ENCODE measurements at places on chromosomes 6 and 20.
A peak's percentile ranks its signal among the peaks of the same experiment; 100 is the strongest.

GRCh38 chr6:127162836-127163235, 44.4 kb downstream of the RSPO3 start:
- DNase-seq, result no peak

- no peak for DNase-seq
Observed at GRCh38 chr6:130118236-130118635, 99.9 kb downstream of the L3MBTL3 start.

- DNase-seq, result no peak
Observed at GRCh38 chr6:107196152-107196551, 80.8 kb upstream of the BEND3 start.

GRCh38 chr6:143677891-143678791, at the start of gene PHACTR2:
Gene PHACTR2 (plus strand): TSS chr6:143677965. CDS start chr6:143678164, 199 bp downstream.
- peak; percentile 91 for DNase-seq

DNA sequence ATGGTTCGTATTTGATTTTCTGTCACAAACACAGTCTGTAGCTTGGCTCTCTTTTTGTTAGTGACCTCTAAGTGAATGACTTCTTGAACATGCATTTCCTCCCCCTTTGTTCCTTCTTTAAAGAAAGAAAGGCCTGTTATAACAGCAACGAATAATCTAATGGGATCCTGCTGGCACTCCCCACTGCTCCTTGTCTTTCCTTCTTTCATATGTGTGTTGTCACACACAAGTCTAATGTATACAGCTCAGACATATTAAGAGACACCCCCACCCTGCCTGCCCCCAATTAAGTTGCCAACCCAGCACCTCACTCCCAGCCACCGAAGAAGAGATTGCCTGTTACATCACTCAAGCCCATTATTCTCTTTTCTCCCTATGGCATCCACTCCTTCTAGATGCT, 4.9 kb upstream of the SAMD5 start:
- no peak for DNase-seq

DNA sequence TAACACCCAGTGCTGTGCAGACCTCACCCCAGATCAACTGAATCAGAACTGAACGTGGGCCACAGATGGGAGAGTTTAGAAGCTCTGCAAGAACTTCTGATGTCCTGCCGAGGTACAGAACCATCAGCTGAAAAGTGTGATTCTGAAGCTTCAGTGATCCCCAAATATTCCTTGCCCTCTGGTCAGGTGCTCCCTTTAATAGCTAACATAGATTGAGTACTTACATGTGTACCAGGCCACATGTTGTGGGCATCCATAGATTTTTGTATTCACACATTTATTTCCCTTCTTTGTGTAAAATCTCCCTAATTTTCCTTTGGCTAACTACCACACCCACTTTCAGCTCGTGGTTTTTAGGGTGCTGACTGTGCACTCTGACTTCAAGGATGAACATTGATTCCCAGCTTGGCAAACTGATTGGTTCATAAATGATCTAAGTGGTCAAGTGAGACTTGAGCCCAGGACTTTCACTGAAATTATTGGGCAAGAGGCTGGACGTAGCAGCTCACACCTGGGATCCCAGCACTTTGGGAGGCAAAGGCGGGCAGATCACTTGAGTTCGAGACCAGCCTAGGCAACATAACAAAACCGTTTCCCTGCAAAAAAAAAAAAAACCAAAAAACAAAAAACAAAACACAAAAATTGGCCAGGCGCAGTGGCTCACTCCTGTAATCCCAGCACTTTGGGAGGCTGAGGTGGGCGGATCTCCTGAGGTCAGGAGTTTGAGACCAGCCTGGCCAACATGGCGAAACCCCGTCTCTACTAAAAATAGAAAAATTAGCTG, 162.2 kb downstream of the BCAS1 start:
- no peak for DNase-seq

GRCh38 chr6:7978736-7979135, 68.1 kb upstream of the TXNDC5 start:
- no peak for DNase-seq

GRCh38 chr6:116571683-116572000, 338 bp downstream of the RWDD1 start:
- no peak for DNase-seq

Measured in posterior vena cava (tissue), 2 donors.